ENCODE measurements at places on chromosomes 3 and 15.

- no peak for DNase-seq
These were observed 57.9 kb upstream of the EPHA6 start for GRCh38 chr3:96756516-96756915.

DNA sequence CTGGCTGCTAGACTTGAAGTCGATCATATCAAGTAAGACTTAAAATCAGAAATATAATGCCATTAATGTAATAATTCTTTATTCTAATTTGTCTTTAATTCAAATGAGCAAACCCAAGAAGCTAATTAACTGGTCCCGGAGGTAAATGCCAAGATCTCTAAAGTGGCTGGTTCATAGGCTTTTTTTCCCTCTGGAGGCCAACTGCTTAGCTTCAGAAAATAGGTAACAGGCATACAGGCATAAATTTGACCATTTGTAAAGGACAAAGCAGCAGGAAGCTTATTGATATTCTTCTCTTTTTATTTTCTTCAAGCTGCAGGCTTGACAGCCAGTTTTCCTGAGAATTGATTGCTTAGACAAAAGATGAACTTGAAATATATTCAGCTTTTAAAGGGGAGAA is 158.6 kb upstream of the RAP2B start:
- DNase-seq: no peak

- no peak for DNase-seq
These were observed 21.6 kb downstream of the NCBP2 start for GRCh38 chr3:196920733-196921132.

GRCh38 chr15:63987796-63988378 is 58.4 kb downstream of the DAPK2 start:
- no peak for DNase-seq

GRCh38 chr3:177935047-177935446 is 601.2 kb upstream of the KCNMB2 start:
- no peak for DNase-seq

DNA sequence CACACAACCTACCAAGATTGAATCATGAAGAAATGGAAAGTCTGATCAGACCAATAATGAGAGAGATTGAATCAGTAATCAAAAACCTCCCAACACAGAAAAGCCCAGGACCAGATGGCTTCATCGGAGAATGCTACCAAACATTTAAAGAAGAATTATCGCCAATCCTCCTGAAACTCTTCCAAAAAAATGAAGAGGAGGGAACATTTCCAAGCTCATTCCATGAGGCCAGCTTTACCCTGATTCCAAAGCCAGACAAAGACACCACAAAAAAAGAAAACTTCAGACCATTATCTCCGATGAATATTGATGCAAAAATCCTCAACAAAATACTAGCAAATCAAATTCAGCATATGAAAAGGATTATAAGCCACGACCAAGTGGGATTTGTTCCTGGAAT is 94.1 kb downstream of the SENP2 start:
- DNase-seq: peak; percentile 62

- no peak for DNase-seq
These were observed 72.6 kb downstream of the SLC6A11 start for GRCh38 chr3:10888518-10889090.

DNA sequence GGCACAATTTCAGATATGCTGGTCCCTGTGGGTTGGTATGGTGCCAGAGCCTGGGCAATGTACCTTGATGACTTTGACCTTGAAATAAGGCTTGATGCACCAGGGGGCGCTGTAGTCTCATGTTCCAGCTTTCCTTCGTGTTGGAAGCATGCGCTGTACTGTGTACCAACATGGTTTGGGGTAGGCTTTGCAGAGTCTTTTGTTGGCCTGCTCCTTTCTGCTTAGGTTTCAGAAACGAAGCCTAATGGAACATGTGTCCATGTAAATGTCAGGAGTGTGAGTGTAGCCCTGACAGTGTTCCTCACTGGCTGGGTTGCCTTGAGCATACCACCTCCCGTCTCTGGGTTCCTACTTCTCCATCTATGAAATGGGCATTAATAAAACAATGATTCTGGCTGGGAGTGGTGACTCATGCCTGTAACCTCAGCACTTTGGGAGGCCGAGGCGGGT is 3.6 kb upstream of the CCR4 start:
- DNase-seq: peak; percentile 44

- DNase-seq: no peak
These were observed 84.4 kb downstream of the CMSS1 start for GRCh38 chr3:99902091-99902490.

DNA sequence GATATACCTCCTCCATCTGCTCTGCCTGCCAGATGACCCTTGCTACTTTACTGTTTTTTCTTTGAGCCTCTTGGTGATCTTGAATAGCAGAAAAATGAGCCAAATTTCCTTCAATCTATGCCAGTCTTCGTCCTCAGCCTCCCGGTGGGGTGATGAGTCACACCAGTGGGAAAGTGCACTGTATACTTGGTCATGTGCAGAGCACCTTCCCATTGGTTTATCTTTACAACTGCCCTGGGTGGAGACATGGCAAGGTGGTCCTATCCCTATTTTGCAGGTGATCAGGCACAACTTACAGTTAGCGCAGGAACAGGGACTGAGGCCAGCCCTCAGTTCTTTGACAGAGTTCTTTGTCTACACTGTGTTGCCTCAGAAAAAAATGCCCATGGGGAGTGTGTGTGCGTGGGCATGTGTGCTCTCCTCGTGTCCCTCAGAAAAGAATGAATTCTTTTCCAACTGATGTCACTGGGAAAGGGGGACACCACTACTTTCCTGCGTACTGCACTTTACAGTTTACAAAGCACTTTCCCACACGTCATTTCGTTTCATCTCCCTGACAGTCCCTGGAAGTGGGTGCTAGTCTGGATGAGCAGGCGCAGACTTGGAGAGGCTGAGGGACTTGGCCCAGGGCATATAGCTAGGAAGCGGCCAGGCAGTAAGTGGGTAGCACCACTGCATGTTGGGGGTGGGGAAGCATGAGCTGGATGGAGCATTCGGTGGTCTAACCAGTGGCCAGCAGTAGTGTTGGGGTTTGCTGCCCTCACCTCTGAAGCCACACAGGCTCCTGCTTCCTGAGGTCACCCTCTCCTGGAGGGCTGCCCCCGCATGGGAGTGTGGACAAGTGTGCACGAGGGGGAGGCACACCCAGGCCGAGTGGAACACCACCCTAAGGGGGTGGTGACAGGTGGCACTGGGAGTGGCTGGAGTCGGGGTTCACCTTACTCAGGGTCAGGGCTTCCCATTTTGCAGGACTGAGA is 24.1 kb downstream of the SMAD3 start:
- DNase-seq: no peak

DNA sequence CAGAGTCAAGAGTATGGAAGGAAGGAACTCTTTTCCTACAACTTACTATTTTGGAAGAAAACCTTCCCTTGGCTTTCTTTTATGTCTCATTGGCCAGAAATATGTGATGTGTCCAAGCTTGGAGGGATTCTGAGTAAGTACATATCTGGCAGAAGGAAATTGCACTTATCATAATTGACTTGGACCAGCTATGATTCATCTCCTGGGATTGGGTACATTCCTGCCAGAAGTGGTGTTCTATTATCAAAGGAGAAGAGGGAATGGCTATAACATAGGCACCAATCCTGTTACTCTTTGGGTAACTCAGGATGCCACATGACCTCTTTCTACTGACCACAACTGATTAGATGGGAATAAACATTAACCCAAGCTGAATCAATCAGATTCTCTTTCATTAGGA is 13.5 kb upstream of the DAZL start:
- DNase-seq: no peak

GRCh38 chr3:196971094-196971698 is 2.6 kb upstream of the PIGZ start:
- no peak for DNase-seq

DNA sequence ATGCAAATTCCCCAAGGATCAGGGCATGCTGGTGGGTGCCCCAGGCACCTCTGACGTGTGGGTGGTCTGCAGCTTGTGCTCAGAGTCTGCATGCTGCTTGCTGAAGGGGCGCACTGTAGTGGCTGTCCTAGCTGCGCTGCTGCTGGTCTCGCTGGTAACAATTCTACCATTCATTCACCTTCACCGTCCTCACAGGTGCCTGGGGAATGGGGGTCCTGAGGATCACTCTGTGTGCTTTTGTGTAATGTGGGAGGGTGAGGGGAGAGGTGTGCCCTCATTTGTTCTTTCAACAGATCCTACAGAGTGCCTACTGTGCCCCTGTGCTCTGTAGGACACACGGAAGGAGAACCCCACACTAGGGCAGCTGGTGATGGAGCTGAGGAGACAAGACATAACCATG is 2.1 kb upstream of the ITGA11 start:
- no peak for DNase-seq

DNA sequence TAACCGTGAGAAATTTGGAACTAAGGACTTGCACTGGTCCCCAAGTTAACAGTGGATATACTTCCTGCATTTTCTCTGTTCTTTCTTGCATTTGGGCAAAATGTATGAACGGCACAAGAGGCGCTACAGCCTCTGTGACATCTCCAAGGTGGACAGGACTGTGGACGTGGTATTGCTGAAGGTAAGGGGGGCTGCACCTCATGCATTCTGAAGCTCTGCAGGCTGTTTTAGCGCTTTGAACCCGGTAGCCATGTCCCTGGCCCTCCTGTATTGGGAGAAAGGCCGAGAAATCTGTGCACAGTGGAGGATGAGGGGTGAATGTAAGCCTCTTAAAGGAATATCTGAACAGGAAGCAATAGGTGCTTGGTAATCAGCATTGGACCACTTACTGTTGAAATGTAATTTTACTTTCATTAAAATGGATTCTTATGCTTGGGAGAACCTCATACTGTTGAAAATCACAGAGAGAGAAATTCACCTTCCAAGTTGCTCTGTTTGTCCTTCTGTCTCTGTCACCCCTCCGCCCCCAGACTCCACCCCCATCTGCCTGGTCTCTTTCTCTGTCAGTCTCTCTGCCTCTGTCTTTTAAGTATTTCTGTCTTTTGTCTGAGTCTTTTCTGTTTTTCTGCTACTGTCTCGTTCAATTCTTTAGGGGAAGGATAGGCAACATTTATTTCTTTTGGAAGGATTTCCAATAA is 174.6 kb downstream of the KLHL25 start:
- DNase-seq: no peak

DNA sequence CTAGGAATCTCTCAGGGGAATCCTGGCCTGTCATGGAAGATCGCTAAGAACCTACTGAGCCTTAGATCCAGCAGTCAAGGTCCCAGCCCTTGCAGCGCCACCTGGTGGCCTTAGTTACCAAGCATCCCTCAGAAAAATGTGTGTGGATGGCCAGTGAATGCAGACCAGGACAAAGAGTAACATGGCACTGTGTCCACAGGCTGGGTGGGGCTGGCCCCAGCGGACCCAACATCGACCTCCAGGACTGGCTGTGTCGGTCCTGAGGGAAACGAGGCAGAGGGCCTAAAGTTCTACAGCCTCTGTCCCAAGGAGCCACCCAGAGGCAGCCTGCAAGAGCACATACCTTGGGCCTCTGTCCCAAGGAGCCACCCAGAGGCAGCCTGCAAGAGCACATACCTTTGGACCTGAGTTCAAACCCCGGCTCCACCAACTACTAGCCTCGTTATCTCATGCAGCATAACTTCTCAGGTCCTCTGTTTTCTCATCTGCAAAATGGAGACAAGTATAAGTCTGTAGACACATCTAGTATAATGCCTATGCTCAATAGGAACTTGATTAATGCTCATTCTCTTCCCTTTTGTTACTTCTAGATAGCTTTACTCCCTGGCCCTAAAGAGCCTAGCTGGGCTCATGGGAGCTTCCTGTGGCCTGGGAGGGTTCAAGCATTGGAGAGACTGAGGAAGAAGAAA is 57.5 kb upstream of the HERC1 start:
- peak; percentile 12 for DNase-seq

DNA sequence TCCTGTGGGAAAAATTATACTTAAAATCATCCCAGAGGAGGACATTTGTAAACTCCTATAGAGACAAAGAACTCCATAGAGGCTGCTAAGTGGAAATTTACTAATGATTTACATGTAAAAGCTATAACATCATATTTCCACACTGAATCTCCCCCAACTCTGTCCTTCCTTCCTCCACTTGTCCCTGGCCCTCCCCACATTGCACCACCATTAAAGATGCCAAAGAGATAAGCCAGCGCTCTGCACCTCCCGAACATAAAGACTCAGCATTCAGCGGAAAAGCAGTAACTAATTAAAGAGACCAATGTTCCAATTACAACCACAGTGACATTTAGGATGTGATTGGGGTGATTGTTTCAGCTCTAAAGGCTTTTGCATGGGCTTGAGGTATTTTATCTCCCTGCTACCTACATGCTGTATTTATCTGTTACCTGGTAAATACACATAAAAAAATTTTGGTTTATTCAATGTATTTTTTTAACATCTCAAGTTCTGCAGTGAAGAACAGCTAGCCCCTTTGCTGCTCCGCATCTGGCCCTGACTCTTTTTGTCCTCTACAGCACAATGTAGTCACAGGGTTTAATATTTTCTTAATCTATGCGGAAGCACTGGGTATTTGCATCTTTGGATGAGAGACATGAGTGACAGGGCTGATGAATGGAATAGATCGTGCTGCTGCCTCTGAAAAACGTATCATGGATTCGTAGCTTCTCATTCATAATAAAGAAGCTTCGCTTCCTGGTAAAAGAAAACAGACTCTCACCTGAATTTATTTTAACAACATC is 35.3 kb upstream of the B3GNT5 start:
- no peak for DNase-seq

DNA sequence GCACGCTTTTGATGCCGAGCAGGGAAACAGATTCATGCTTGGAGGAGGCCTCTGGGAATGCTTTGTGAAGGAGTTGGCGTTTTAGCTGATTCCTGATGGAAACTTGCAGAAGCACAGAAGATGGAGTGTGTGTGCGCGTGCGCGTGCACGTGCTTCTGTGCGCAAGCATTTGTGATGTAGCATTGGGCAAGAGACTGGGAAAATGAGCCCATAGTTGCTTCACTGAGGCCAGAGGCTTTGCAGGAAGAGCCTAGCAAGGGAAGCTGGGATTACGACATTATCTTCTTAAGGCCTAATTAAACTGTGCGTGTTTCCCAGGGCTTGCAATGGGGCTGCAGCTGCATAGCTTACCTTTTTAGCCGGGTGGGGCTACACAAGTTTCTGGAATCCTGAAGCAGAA is 18.1 kb upstream of the AGBL1 start:
- DNase-seq: no peak

DNA sequence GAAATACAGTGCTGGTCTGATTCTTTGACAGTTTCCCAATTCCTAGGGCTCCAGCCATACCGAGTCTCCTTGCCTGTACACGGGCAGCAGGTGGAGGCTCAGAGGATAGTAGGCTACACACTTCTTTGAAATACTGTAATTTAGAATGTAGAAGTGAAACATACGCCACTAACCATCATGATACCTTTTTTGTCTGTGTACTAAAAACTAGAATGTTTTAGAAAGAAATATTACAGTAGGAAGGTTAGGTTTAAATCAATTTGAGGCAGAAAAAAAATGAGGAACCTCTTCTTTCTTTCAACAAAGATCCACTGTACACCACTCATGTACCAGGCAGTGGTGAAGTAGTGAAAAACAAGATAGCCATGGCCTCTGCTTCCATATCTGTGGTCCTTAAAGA is 354.7 kb downstream of the MCTP2 start:
- DNase-seq: no peak

GRCh38 chr15:51524376-51524775 is 98.2 kb downstream of the DMXL2 start:
- DNase-seq: no peak

GRCh38 chr15:73654659-73655058 is 21.5 kb upstream of the NPTN start:
- no peak for DNase-seq
